ENCODE measurements at places on chromosomes 4 and X.

GRCh38 chr4:67922697-67923096 is 38.9 kb upstream of the TMPRSS11D start:
- DNase-seq = no peak

DNA sequence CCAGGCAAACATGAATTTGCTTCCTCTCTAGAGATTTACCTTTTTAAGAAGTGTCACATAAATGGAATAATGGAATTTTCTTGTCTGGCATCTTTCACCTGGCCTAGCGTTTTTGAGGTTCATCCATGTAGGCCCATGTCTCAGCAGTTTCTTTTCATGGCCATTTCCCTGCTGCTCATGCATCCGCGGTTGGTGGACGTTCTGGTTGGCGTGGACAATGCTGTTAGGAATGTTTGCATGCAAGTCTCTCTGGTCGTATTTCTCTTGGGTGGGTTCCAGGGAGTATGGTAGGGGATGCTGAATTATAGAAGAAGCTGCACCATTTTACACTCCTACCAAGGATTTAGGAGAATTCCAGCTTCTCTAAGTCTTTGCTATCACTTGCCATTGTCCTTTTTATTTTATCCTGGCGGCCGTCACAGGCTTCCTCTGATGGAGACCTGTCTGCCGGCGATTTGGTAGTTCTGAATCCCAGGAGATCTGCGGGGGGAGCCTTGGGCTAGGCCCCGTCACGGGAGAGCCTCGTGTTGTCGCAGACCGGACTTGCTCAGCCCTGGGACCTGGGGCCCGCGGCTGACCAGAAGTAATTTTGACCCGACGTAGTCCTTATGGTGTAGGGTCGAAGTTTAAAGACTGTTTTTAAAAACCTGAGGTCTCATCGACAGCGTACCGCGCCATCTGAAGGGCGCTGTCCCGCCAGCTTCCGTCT is 56.9 kb upstream of the TADA2B start:
- DNase-seq = peak; percentile 22

- no peak for DNase-seq
These were observed 3.3 kb downstream of the TRIM2 start for GRCh38 chr4:153207567-153207966.

- no peak for DNase-seq
These were observed 2.7 kb upstream of the TIMP1 start for GRCh38 chrX:47579537-47579936.

DNA sequence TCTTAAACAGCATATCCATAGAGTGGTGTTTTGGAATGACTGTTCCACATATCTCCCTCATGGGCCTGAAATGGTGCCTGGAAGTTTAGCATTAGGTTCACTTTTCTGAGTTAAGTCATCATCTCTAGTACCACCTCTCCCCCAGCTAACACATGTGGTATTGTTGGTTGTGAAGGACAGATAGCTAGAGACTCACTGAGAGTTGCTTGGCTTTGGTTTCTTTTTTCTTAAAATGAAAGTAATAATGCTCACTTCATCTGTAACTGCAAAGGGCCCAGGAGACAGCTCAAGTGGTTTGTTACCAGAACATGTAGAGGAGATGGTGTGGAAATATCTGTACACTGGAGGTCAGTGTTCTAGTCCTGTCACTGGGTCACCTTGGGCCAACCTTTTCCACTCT is 90.9 kb downstream of the EFNB1 start:
- no peak for DNase-seq

DNA sequence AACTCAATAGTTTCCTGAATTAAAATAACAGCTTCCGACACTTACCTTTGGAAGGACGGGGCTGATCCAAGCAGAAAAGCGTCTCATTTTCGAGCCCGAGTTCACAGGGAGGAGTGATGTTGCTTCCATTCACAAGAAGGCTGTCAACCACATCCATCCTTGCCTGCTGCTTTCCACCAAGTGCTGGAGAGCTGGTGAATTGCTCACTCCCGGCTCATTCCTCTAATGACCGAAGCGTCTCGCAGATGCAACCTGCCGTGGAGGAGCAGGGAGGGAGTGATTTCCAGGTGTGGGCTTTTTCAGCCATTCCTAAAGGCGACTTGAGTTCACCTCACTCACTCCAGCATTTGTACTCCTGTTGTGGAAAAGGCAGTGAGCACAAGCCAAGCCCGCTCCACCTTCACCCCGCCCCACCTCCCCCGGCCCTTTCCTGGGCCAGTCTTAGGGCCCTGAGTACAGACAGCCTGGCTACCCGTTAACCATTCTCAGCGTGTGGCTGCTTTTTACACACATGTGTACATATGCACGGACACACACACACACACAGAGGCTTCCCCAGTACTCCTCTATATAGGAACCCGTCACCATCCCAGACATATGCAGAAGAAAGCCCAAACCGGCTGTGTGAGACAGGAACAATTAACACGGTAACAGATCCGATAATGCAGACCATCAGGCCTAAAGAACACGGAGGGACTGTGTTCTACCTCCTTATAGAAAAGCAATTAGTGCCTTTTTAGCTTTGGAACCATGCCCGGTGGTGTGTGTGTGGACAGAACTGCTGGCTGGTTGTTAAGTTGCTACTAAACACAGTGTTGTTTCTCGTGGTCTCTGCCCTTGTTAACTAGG is at the start of gene CCKAR:
TSS of gene CCKAR (minus strand) at position 374 of the 849 bp plus-strand sequence. CDS start at position 157, 217 bp downstream.
- DNase-seq = no peak

DNA sequence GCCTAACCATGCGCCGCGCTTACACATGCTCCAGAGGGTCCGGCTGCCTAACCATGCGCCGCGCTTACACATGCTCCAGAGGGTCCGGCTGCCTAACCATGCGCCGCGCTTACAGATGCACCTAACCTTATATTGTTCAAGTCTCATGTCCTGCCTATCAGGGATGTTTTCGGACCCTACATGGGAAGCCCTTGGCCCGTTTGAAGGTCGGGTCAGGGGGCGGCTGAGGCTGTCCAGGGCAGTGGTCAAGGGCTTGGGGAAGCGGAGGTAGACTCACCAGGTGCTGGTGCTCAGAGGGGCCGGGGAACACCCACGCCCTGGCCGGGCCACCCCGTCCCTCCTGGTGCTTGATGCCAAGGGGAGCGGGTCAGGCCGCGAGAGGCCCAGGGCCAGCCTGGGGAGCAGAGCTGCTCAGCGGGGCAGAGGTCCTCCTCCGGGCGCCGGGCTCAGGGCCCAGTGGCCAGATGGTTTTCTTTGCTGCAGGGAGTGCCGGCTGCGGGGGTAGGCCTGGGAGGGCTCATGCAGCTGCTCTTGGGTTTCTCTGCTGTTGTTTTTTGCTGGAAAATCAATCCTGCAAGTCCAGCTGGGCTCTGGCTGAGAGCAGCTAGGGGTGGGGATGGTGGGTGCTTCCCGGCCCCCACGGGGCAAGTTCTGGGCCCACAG is 35.4 kb upstream of the SPON2 start:
- no peak for DNase-seq

- no peak for DNase-seq
These were observed 212.6 kb upstream of the GK2 start for GRCh38 chr4:79620617-79621016.

DNA sequence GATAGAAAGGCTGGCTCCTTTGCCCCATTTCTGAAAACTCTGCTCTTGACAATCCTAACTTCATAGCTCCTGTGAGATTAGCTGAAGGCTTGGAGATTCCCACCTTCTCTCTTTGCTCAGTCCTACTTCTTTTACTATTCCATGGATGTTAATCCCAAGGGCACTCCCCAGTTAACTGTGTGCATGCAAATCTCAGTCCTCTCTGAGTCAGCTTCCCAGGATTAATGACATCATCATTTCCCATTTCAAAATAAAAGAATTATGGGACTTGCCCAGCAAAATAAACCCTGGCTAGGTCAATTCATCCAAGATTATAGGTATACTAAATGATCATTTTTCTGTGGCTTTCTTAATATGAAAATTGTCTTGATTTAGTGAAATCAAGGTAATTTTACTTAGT is 328.6 kb upstream of the NR3C2 start:
- no peak for DNase-seq

- DNase-seq = no peak
These were observed 29.1 kb downstream of the SPARCL1 start for GRCh38 chr4:87500092-87500462.

DNA sequence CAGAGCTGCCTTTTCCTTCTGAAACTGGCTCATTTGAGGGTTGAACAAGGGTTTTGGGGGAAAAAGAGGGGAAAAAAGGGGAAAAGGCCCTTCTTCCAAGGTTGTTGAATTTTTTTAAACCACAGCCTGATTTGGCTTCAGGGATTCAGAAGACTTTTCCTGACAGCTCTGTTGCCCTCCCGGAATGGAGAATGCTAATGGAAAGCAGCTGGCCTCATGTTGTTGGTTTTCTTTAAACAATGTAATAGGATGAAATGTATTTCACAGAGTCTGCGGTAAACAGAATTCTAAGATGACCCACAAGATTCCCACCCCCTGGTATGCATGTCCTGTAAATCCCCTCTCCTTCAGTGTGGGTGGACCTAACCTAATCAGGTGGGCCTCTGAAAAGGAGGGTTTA is 3.3 kb upstream of the KIAA1210 start:
- no peak for DNase-seq

DNA sequence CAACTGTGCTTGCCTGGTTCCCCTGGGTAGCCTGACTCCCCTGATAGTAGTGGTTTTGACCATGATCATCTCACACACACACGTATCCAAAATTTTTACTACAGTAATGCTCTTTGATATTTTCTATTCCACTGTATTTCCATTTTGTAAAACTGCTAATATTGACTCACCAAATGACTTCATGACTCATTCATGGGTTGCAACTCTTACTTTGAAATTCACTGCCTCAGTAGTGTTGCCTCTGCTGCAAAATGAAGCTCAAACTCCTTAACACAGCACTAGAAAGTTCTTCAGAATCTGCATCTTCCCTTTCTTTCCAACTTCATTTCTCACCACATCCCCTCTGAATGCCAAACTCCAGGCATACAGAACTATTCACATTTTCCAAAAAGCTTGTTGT is 20.3 kb downstream of the QRFPR start:
- no peak for DNase-seq

- no peak for DNase-seq
These were observed 140.2 kb upstream of the PJA1 start for GRCh38 chrX:69305333-69306062.

GRCh38 chr4:169601016-169601771 is 11.2 kb downstream of the NEK1 start:
- no peak for DNase-seq

DNA sequence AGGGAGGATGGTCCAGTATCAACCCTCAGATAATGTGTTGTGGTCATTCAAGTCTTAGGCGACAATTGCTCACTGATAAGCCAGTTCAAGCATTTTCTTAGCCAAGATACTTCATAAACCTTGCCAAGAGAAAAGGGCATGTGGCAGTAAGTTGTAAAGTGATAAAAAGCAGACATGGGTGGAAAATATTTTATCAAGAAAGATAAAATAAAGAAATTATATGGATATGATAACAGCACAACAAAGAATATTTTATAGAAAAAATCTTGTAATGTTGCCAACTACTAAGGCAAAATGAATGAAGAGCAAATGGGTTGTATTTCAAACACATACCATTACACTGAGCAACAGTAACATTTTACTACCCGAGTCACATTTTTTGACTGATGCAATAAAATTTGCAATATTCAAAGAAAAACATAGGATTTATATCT is 217.4 kb upstream of the PITX2 start:
- DNase-seq = no peak

DNA sequence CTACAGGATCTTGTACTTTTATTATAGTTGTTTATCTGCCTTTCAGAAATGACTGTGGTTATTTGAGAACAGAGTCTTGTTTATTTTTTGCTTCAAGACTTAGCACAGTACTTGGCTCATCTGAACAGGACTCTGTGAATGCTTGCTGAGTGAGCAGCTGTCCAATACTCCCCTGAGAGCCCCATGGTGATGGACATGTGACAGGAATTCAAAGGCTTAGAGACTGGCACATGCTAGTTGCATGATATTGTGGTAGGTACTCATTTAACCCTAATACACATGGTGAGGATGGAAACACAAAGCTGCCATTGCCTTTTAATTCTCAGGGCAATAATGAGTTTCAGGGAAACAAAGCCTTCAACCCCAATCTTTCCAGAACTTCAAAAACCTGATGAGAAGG is 97.3 kb downstream of the GEMIN8 start:
- DNase-seq = no peak

GRCh38 chr4:188372058-188372457 is 232.8 kb downstream of the TRIML1 start:
- no peak for DNase-seq

GRCh38 chrX:2430265-2430825 is 70.4 kb downstream of the DHRSX start:
- peak; percentile 67 for DNase-seq

- peak; percentile 52 for DNase-seq
These were observed 146.2 kb upstream of the SCML1 start for GRCh38 chrX:17590892-17591740.

DNA sequence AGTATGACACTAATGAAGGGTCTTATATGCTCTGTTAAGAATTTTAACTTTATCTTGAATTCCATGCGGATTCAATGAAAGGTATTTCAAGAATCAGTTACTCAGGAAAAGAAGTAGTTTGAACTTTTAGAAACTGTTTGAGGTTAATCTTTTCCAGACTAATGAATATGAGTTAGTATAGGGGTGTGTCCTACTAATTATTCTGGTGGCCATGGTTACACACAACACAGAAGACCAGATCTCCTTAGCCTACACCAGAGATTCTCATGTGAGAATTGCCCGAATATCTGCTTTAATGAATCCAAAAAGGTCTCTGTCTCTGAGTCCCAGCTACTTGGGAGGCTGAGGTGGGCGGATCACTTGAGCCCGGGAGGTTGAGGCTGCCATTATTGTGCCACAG is 100.4 kb downstream of the MMRN1 start:
- DNase-seq = no peak

DNA sequence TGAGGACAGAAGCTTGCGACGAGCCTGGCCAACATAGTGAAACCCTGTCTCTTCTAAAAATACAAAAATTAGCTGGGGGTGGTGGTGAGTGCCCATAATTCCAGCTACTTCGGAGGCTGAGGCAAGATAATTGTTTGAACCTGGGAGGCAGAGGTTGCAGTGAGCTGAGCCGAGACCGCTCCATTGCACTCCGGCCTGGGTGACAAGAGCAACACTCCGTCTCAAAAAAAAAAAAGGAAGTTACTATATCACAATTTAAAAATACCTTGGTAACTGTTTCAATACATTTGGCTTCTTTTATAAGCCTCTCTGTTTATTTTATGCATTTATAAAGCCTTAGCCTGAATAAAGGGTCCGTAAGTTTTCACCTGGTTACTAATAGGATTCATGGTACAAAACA is 46.6 kb upstream of the CHRNA9 start:
- DNase-seq = no peak

DNA sequence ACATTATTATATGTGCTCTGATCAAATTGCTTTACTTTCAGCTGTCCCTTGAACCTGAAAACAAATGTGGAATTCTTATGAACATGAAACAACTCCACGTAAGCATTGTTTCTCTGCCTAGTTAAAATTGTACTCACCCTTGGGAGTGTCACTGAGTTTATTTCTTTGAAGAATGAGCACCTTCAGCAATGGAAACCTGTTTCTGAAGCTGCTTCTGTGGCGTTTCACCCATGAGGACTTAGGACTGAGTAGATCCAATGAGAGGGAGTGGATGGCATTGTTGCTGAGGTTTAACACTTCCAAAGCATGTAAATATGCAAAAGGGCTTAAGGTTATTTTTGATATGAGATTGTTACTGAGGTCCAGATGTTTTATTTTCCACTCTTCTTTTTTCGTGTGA is 3.2 kb downstream of the LRRC66 start:
- DNase-seq = no peak
